Activated naive CD8-positive, alpha-beta T cell treated with anti-CD3 and anti-CD28 coated beads, Interleukin-2, amount 10 ng/mL, durations not matched to agents 7 days and 5 days (primary cell): ENCODE measurements at places on chromosomes 7 and 10. TPM values are rescaled to one million over a fixed set of nuclear protein-coding genes. Genes with fewer than 3 reads are reported as not detected.

ABCA13 gene
- total RNA-seq: 0.06 TPM

KEL gene
- 1.2 TPM for total RNA-seq

ANKRD61 gene
- not detected for total RNA-seq

SPDYE2B gene
- not detected for total RNA-seq

MAGI2 gene
- 0.14 TPM for total RNA-seq
